Kidney (tissue), 22 donors: ENCODE measurements at places on chromosomes 6 and 20.
A peak's percentile ranks its signal among the peaks of the same experiment; 100 is the strongest.

DNA sequence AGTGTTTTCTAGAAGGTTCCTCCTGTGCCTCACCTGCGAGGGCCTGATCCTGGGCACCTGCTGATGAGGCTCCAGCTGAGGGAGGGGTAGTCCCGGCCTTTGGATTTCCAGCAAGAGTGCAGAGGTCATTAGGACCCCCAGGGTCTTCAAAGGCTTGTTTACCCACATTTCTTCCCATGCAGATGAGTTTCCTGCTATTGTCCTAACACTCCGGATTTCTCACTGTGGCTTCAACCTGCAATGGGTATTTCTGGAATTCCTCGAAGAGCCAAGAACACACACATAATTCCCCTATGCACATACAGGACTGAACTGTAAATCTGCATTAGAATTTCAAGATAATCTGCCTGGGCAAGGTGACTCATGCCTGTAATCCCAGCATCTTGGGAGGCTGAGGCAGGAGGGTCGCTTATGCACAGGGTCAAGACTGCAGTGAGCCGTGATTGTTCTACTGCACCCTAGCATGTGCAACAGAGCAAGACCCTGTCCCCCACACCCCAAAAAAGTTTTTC lies 53.9 kb downstream of the ADNP start:
- no peak for DNase-seq

GRCh38 chr6:108673602-108674001 lies 112.9 kb downstream of the FOXO3 start:
- DNase-seq = no peak

GRCh38 chr6:100281471-100281901 lies 183.2 kb downstream of the SIM1 start:
- DNase-seq = peak; percentile 13

GRCh38 chr6:435441-436307 lies 44.1 kb downstream of the IRF4 start:
- no peak for DNase-seq

GRCh38 chr6:132458887-132459604 lies 53.9 kb downstream of the STX7 start:
- DNase-seq = no peak

DNA sequence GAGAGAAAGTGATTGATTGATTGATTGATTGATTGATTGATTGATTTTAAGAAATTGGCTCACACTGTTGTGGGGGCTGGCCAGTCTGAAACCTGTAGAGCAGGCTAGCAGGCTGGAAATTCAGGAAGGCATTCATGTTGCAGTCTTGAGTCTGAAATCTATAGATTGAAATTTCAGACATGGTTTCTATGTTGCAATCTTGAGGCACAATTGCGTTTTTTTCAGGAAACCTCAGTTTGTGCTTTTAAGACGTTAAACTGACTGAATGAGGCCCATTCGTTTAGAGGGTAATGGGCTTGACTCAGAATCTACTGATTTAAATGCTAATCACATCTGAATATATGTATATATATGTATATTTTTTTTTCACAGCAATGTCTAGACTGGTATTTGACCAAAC lies 106.3 kb downstream of the STXBP5 start:
- DNase-seq = no peak

DNA sequence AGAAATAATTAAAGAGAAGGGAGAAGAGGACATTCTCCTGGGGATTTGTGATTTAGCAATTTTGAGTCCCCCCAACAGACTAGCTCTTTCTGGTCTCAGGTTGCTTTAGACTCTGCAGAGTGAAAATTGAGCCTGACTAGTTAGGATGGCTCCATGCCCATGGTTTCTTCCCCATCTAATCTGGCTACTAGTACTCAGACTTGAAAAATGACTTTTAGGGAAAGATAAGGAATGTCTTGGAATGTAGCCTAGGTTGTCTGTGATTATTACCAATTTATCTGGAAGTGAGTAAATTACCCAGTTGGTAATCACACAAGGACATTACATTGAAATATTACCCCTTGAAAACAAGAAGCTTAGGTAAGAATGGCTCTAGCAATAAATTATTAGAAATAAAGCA lies 4.2 kb downstream of the BEND6 start:
- no peak for DNase-seq

- peak; percentile 41 for DNase-seq
Observed at GRCh38 chr6:12865671-12866181, 149.2 kb downstream of the PHACTR1 start.

- DNase-seq = peak; percentile 43
Observed at GRCh38 chr6:141988954-141989705, 143.6 kb upstream of the GJE1 start.

- no peak for DNase-seq
Observed at GRCh38 chr20:22404419-22405170, 179.8 kb downstream of the FOXA2 start.

- no peak for DNase-seq
Observed at GRCh38 chr6:53483423-53484353, 61.2 kb downstream of the GCLC start.

DNA sequence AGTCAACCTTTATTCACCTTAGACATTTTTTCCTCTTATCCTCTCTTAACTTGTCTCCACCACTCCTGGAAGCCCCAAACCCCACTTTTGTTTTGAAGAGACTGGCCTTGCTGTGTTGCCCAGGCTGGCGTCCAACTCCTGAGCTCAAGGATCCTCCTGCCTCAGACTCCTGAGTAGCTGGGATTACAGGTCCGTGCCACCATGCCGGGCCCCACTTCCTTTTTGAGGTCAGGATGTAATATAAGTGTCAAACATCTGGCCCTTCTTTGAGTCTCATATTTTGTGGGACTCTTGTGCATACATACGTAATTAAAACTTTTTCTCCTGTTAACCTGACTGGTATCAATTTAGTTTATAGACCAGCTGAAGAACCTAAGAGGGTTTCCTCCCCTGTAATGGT lies 1.4 kb upstream of the CDK19 start:
- no peak for DNase-seq

DNA sequence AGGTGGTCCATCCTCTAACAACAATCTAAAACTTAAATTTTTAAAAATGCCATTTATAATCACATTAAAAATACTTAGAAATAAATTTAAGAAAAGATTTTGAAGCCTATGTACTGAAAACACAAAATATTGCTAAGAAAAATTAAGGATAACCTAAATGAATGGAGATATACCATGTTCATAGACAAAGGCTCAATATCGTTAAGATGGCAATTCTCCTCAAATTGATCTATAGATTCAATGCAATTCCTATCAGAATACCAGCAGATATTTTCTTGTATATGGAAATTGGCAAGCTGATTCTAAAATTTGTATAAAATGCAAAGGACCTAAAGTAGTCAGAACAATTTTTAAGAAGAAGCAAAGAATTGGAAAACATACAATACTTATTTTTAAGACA lies 19.7 kb upstream of the UST start:
- DNase-seq = no peak

GRCh38 chr6:6932968-6933367 lies 174.8 kb upstream of the RREB1 start:
- DNase-seq = no peak

DNA sequence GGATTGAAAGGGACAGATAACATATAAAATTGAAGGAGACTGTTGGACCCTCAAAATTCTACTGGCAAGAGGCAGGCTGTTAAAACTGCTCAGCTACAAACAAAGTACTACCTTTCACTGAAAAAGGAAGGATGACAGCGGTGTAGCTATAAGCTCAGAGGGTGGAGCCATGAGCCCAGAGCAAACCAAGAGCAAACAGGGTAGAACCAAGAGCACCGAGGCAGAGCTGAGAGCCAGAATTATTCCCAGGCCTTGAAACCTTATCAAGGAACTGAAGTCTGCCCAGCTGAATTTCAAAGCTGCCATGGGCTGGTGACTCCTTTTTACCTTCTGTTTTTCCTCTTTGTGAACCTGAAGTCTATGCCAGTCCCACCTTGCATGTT lies 74.7 kb upstream of the SLC4A11 start:
- peak; percentile 14 for DNase-seq

DNA sequence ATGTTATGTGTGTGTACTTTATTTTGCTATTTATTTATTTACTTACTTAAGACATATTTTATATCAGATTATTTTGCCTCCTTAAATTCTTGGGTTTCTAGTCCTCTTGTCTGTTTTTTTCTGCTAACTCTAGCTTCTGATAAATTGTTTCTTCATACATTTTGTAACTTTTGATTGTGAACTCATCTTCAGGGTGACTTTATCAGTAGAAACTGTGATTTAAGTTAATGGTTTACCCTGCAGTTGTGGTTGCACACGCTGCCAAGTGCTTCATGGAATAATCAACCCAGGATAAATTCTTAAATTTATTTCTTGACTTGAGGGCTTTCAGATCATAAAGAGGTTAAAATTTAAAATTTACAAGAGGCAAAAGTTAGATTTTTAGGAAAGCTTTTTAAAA lies 173.3 kb downstream of the CENPW start:
- no peak for DNase-seq

GRCh38 chr20:53842301-53843099 lies 227.9 kb downstream of the BCAS1 start:
- no peak for DNase-seq

GRCh38 chr20:19750101-19750606 lies 7.9 kb upstream of the RIN2 start:
- DNase-seq = peak; percentile 12

- peak; percentile 24 for DNase-seq
Observed at GRCh38 chr20:40678286-40678875, 10.7 kb downstream of the MAFB start.

- no peak for DNase-seq
Observed at GRCh38 chr6:14671937-14672336, 554.4 kb downstream of the CD83 start.

- DNase-seq = no peak
Observed at GRCh38 chr6:3646616-3647362, 104.7 kb downstream of the PXDC1 start.

- peak; percentile 35 for DNase-seq
Observed at GRCh38 chr6:88166493-88167351, 575 bp upstream of the CNR1 start.

GRCh38 chr6:2958331-2958711 lies 13.0 kb downstream of the SERPINB6 start:
- DNase-seq = no peak

DNA sequence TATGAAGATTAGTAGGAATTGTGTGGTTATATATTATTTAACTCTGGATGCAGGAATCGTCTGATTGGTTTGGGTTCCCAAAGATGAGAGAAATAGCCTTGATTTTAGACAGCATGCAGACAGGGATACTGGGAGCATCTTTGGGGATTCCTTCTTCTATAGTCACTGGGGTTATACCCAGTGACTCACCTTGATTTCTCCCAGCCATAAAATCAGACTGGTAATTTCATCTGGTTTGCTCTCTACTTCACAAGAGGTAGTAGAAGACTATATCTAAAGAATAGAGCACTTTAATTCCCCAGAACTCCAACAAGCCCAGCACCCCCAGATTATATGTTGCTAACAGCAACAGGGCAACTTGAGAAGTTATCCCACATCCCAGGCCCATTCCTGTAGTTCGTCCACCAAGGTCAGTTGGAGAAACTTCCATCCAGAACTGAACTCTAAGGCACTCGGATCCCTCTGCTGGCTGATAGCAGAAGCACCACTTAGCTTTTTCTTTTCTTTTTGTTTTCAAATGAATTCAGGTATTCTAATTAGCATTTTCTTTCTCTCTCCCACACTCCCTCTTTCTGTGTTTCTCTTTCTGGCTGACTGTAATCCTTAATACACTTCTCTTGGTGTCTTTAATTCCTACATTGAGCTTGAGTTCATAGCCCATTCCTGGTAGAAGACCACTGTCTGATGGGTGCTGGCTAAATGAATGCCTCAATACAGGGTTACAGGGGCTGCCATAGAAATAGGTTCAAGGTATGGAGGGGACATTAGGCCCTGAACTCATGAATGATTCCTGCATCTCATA lies 20.4 kb upstream of the EFHC1 start:
- DNase-seq = peak; percentile 55

GRCh38 chr6:110067837-110068591 lies 89.9 kb downstream of the GPR6 start:
- DNase-seq = no peak

DNA sequence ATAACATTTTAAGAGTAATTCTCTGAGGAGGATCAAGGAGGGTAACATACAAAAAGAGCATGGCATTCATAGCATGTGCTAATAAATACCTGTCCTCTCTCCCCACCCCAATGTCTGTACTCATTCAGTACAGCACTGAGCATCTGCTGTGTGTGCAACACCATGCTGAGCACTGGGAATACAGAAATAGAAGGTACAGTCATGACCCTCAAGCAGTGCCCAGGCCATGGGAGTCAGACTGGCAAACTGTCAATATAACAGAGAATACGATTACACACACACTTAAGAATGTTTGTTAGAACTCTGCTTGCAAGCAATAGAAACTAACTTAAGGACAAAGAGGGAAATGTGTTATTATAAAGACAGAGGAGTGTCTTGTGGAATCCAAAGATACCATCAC lies 24.7 kb upstream of the ZFAND3 start:
- no peak for DNase-seq

DNA sequence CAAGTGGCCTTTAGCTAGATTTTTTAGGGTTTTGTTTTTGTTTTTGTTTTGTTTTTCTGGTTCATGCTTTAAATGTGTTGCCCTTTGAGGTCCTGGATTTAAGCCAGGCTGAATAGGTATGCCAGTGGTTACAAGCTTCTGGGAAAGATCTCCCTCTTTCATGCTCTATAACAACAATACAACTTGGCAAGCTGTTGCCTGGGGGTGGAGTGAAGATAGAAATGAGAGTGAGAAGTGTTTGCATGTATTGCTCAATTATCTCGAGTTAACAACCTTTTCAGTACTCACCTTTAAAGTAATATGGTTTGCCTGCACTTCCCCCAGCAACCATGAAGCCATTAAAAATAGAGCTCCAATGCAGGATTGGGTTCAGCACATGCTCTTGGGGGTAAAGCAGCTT lies 19.2 kb upstream of the HAO1 start:
- no peak for DNase-seq

DNA sequence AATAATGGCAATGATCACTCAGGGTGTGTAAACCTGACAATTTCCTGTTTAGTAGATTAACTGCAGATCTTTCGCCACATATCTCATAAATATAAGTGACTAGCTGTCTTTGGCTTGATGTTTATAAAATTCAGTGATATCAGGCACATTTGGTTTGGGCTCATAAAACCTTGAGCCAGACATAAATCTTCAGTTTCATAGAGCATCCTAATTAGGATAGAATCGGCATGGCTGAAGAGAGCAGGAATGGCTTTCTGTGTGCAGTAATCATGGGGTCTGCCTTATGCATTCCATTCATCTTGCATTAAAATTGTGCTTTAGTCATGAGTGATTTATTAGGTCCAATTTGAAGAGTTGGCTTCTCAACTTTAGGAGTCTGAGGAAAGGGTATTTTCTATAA lies 27.2 kb downstream of the AIG1 start:
- peak; percentile 24 for DNase-seq

DNA sequence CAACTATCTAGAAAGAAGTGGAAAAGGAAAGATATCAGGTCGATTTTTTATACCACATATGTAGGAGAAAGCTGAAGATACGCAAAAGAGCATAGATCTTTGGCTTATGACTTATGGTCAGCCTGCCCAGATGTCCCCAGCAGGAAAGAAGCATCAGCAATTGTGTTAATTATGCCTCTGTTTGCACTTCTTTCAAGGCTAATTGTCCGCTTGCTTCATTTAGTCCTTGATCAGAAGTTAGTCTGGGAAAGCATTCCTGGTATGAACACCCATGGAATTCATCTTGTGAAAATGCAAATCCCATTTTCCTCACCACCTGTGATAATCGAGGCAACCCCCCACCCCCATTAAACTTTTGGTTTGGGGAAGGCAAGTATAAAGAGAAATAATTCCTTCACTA lies 62.8 kb downstream of the ATP9A start:
- DNase-seq = no peak
